ENCODE measurements at places on chromosomes 16 and 17.

DNA sequence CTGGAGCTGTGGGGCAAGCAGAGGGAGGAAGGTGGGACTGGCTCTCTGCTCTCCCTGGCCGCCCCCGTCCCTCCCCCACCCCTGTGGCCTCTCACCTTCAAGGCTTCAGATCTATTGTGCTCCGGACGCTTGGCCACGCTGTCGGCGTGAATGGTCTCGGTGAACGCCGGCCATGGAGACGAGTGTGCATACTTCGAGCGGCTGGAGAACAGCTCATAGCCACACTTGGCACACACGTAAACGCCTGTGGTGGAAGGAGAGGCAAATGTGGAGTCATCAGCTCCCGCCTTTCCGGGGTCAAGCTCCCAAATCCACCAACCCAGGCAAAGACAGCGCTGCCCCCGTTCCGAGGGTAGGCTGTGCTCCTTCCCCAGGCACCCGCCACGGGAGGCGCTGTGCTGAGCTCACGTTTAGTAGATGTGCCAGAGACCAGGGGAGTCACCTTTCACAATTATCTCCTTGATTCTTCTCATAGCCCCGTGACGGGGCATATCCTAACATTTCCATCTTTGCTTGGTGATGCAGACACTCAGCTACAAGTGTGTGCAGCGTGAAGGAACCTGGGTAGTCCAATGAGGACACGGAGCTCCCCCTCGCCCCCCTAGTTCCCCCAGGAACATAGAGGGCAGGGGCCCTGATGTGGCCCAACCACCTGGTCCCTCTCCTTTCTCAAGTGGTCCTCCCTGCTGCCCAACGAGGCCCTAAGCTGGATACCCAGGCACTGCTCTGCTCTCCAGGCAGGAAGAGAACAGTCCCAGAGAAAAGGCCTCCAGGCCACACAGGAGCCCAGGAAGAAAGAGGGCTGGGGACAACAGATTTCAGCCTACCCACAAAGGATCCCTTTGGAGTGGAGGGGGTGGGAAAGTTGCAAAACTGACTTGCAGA is 1.6 kb downstream of the MSRB1 start:
- peak; percentile 9 for DNase-seq

DNA sequence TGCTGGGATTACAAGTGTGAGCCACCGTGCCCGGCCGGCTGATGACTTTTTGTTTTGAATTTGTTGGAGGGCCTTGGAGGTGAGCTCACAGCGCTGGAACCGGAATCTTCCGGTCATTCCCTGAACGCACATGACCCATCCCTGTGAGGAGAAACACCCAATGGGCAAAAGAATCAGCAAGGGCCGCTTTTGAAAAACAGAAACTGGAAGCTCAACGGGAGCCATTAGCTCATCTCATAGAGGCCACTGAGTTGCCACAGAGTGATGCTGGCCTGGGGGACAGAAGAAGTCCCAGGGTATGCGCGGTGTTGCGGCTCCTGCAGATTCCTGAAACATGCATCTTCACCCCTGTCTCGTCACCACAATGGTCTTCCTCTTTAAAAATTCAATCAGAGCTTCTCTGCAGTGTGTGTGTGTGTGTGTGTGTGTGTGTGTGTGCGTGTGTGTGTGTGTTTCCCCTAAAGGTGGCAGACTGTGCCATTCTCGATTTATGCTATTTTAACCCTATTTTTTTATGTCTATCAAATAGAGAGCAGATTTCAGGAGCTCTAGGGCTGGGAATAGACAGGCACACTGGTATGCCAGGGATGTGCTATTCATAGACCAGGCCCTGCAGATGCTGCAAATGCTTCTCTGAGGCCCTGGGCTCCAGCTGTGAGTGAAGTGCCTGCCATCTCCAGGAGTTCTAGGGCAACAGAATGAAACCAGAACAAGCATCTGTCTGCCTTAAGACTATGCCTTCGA is 68.3 kb downstream of the MARCHF10 start:
- no peak for DNase-seq

DNA sequence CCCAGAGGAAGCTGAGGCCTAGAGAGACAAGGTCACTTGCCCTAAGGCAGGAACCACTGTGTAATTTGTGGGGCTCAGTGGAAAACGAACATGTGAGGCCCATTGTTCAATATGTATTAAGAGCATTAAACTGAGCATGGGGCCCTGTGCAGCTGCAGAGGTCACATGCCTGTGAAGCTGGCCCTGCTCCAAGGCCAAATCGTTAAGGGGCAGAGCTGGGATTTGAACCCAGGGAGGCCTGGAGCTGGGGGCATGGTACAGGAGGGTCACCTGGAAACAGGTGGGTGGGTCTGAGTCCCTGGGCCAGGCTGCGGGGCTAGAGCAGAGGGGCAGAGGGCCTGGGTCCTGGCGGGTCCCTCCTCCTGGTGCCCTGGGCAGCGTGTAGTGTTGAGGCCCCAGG is 19.7 kb downstream of the C16orf74 start:
- no peak for DNase-seq

GRCh38 chr17:77471984-77472461 is 331.3 kb downstream of the SEC14L1 start:
- peak; percentile 67 for DNase-seq

- DNase-seq, result no peak
These were observed 99.7 kb downstream of the CYTH1 start for GRCh38 chr17:78682363-78682762.

DNA sequence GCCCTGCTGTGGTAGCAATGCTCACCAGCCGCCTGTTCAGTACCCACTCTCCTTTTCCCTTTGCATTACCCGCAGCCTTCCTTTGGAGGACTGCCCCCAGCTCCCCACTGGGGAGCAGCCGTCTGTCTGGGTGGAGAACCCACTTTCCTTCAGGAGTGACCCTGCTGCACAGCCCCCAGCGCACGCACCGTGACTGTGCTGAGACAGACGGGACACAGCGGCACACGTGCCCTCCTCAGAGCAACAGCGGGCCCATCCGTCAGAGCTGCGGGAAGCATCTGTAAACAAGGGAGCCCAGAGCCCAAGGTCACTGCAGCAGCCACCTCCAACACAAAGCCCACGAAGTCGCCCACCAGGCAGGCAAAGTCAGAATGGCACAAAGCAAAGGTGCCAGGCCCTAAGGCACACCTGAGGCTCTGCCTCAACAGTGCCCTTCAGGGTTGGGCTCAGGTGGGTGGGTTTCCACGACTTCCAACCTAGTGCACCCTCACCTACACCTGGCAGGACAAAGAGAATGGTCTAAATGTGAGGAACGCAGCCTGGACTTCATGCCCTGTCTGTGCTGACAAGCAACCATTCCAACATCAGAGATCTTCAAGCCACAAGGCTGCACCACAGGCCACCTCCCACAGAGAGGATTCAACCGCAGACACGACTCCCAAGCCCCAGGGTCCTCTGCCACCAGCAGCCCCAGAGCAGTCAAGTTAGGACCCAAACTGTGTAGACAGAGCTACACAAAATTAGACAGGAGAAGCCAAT is 9.9 kb downstream of the AXIN1 start:
- no peak for DNase-seq

DNA sequence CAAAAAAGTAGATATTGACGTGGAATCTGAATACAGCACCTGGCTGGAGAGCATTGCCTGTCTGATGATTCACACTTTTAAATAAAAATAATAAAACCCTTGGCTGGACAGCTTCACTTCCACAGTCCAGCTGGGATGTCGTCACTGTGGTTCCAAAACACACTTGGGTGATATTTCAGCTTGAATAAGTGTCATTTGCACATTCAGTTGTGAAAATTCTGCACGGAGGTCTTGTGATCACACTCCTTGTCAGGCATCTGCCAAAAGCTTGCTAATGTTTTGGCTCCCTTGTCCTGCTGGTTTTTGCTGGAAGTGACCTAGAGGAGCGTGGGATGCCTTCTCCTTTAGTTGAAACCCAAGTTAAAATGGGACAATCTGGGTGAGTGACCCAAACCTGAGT is 60.7 kb downstream of the PCTP start:
- no peak for DNase-seq

GRCh38 chr17:39096508-39097149 is 54.8 kb downstream of the PLXDC1 start:
- DNase-seq, result no peak

DNA sequence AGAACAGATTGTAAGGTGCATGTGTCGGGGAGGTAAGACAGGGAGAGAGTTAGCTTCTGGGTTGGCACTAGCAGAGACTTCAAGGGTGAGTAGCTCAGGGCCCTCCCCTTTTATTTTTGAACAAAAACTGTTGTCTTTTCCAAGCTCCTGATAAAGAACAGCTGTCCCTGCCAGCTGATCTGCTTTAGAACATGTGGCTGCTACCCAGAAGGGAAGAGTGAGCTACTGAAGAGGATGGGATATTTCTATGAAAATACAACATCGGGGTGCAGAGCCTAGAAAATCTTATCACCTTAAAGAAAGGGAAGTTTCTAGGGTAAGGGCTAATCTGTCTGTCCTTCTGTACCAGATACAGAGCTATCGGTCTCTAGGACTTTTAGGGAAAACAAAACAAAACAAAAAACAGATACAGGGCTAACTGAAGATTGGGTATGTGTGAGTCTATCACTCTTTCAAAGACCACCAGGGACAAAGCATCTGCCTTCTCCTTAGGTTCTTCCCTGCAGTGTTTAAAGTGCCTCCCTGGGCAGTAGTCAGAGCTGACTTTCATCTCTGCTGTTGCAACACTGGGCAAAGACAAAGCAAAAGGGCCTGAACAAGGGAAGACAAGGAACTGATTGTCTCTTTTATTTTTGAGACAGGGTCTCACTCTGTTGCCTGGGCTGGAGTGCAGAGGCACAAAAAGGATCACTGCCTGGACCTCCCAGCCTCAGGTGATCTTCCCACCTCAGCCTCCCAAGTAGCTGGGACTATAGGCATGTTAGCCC is 5.0 kb upstream of the DHRS13 start:
- no peak for DNase-seq

DNA sequence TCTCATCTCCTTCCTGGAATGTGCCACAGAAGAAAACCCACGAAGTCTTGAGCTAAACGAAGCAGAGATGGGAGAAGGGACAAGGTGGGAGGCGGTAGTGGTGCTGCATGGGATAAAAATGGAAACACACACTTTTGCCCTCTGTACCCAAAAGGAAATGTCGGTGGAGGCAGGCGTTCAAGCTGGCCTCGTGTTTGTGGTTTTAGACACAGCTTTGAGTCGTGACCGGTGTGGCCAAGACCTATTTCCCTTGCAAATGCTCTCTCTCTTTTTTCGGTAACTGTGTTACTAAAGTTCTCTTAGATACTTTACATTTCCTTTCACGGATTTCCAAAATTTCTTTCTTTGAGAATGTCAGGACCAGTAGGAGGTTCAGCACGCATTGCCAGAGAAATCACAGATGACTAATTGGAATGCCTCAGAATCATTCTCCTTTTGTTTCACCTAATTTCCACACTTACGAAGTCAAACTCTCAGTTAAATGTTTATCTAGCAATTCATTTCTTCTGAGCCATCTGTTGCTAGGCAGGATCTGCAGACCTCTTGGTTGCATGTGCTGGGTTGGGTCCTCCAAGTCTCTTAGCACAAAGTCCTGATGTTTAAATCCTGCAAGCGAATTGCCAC is 412.3 kb downstream of the MAF start:
- DNase-seq, result no peak

- no peak for DNase-seq
These were observed 15.9 kb downstream of the PIK3R6 start for GRCh38 chr17:8851600-8851999.

DNA sequence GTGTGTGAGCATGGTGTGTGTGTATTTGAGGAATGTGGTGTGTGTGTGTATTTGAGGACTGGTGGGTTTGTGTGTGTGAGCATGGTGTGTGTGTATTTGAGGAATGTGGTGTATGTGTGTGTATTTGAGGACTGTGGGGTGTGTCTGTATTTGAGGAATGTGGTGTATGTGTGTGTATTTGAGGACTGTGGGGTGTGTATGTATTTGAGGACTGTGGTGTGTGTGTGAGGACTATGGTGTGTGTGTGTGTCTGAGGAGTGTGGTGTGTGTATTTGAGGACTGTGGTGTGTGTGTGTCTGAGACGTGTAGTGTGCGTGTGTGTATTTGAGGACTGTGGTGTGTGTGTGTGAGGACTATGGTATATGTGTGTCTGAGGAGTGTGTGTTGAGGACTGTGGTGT is 18.0 kb upstream of the CACNG1 start:
- no peak for DNase-seq

DNA sequence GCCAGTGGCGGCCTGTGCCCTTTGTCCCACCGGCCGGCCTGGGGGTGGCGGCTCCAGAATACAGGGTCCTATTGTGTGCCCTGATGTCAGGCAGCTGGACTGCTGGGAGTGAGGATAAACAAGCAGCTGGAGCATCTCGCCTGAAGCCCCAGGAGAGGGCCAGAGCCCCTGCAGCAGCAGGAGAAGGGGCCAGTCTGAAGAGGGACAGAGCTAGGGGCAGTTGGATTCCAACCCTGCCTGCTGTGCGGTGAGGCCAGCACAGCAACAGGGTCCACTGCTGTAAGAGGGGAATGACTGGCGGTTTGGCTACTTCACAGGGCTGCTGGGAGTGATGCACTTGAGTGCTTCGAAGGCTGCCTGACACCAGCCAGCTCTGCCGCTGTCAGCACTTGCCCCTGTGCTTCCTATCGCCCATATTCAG is 25.0 kb downstream of the RAB11FIP4 start:
- DNase-seq, result no peak

DNA sequence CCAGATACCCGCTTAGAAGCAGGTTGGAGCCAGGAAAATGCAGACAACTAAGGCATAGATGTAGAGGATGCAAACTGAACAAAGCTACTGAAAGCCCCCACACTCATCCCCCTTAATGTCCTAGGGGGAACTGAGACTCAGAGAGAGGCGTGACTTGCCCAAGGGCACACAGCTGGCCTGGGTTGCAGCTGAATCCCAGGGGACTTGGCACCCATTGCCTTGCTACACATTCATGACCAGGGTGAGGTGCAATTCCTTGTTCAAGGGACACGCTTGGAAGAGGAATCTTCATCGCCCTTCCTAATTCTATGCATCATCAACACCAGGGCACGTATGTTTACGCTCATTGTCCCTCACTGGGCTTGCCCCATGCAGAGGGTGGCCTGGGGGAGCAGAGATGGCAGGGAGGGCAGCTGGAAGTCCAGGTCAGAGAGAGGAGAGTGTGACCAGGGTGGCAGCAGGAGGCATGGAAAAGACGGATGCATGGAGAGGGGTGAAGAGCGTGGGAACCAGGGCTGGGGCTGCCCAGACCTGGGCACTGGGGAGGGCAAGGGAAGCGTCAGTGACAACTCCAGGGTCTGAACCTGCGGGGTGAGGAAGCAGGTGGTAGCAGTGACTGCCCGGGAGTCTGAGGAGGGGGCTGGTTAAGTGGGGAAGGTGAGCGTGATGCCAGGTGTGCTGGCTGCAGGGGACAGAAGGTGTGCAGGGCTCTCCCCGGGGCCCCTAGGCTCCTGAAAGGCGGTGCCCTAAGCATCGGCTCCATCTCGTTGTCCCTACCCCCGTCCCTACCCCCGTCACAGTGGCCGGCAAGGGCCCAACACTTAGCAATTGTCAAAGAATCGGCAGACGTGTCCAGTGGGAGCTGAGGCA is 267.1 kb upstream of the TNRC6C start:
- peak; percentile 69 for DNase-seq

GRCh38 chr17:66310528-66311148 is 8.2 kb downstream of the PRKCA start:
- no peak for DNase-seq

DNA sequence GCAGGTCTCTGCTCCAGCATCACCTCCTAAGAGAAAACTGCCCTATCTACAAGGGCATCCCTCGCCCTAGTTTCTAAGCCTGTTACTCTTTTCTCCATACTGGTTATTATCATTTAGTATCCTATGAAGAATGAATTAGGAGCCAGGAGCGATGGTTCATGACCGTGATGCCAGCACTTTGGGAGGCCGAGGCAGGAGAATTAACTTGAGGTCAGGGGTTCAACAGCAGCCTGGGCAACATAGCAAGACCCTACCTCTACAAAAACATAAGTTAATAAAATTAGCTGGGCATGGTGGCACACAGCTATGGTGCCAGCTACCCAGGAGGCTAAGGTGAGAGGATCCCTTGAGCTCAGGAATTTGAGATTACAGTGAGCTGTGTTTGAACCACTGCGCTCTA is 7.2 kb downstream of the EARS2 start:
- no peak for DNase-seq

Measured in SK-N-SH (cell line).